ENCODE measurements at places on chromosomes 7 and 10. TPM values are rescaled to one million over a fixed set of nuclear protein-coding genes. Genes with fewer than 3 reads are reported as not detected.

The CRPPA gene
- 9.6 TPM for total RNA-seq

The SLC35G1 gene
- total RNA-seq, result 8.0 TPM

The CDK14 gene
- total RNA-seq, result 88.5 TPM

The CTAGE8 gene
- total RNA-seq, result 1.0 TPM

The RBP4 gene
- total RNA-seq, result 7.0 TPM

The H2AZ2 gene
- 221 TPM for total RNA-seq

The DYNC1I1 gene
- 31.7 TPM for total RNA-seq

The GRM3 gene
- total RNA-seq, result 7.2 TPM

The HABP2 gene
- total RNA-seq, result not detected

The BTBD16 gene
- total RNA-seq, result 0.16 TPM

The AOC1 gene
- not detected for total RNA-seq

The BHLHA15 gene
- 1.2 TPM for total RNA-seq

The ITGB8 gene
- total RNA-seq, result 148 TPM

The PRLHR gene
- total RNA-seq, result not detected

The PPP1R17 gene
- total RNA-seq, result 0.33 TPM

The TRPV5 gene
- 0.16 TPM for total RNA-seq

The CALML3 gene
- total RNA-seq, result 0.33 TPM

The KAT6B gene
- 136 TPM for total RNA-seq

The GNB2 gene
- total RNA-seq, result 103 TPM

The HEPACAM2 gene
- 0.38 TPM for total RNA-seq

The MSS51 gene
- 3.6 TPM for total RNA-seq

The KAZALD1 gene
- 24.5 TPM for total RNA-seq

The FBXW4 gene
- 73.6 TPM for total RNA-seq

The FAM180A gene
- 3.6 TPM for total RNA-seq

The CRTAC1 gene
- 19.3 TPM for total RNA-seq

The GJD4 gene
- not detected for total RNA-seq

The OPTN gene
- total RNA-seq, result 39.9 TPM

The TMEM196 gene
- 9.7 TPM for total RNA-seq

The GATA3 gene
- total RNA-seq, result 1.6 TPM

The LIPK gene
- not detected for total RNA-seq
